Suppressor macrophage treated with lipopolysaccharide for 1 hour (primary cell): ENCODE measurements at places on chromosomes 5 and 9.
A peak's percentile ranks its signal among the peaks of the same experiment; 100 is the strongest.

GRCh38 chr5:164354139-164354751, 848.8 kb downstream of the MAT2B start:
- DNase-seq: peak; percentile 27

DNA sequence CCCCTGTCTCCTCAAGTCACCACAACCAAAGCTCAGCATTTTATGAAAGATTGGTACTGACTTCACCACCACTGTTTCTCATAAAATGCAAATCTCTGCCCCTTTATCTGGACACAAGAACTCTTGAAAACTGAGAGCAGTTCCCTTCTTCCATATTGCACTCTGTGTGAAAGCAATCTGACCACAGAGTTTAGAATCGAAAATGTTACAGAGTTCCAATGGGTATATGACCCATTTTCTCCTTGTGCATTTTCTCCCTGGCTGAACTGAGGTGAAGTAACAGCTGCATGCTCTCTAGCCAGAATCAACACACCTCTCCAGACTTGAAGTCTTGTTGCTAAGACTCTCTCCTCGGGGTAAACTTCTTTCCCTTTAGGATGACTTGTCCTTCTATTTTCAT, 111.0 kb upstream of the PLCXD3 start:
- no peak for DNase-seq

- no peak for DNase-seq
Measured at GRCh38 chr5:101024299-101024698, 121.2 kb upstream of the ST8SIA4 start.

- DNase-seq: peak; percentile 30
Measured at GRCh38 chr9:127004946-127005769, 90.6 kb downstream of the RALGPS1 start.

DNA sequence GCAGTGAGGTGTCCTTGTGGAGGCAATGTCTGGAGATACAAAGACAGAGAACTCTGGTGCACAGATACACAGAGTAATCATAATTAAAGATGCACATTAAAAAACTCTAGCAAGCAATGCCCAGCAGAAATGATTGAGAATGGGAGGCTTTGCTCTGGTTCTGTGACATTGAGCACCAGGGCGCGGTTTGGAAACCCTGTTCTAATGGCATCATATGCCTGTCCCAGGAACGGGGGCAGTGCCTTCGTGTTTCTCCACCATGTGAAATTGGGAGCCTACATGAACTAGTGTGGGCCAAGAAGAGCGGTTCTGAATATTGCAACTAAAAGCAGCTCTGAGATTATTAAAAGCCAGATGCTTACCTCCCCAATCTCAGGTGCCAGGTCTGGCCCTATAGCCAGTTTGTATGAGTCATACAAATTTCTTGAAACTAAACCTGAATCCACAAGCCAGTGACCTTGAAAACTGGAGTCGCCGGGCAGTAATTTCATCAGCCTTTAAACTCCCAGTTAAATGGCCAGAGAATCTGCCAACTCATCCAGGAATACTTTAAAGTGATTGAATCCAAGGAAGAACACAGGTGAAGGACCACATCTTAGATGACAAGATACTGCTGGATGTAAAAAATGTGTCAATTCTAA, 22.2 kb upstream of the CTSL start:
- DNase-seq: no peak

DNA sequence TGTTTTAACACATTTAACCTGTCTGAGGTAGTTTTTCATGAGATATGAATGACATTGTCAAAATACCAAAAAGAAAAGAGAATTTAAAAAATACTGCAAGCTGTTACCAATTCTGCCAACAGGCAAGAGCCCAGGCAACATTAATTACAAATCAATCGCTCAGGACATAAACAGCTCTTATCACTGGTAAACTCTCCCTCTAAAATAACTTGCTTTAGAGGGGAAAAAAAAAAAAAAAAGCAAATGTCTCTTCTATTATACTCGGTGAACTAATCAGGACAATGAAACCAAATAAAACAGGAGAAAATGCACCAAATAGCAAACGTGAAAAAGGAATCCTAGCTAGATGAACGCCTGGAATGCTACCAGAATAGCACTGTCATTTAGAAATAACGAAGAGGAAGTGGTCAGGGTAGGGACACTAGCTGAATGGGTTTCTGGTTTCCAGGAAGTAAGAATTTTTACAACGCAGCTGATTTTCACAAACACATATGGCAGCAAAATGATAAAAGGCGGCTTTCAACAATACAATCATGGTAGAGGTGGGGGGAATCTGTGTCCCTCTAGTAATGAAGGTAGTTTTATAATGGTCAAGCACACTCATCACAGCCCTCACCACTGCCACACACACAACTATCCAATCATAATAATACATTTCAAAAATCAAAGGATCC, 94.9 kb downstream of the DENND1A start:
- peak; percentile 66 for DNase-seq

GRCh38 chr5:144798595-144798994, 627.9 kb downstream of the KCTD16 start:
- no peak for DNase-seq

- DNase-seq: no peak
Measured at GRCh38 chr5:50575740-50576139, 90.7 kb upstream of the PARP8 start.

- DNase-seq: no peak
Measured at GRCh38 chr5:102554728-102555127, 55.9 kb upstream of the SLCO6A1 start.

GRCh38 chr9:98357921-98358535, 102.6 kb upstream of the TBC1D2 start:
- DNase-seq: no peak

- peak; percentile 93 for DNase-seq
Measured at GRCh38 chr9:79610791-79611614, 39.2 kb downstream of the TLE4 start.

DNA sequence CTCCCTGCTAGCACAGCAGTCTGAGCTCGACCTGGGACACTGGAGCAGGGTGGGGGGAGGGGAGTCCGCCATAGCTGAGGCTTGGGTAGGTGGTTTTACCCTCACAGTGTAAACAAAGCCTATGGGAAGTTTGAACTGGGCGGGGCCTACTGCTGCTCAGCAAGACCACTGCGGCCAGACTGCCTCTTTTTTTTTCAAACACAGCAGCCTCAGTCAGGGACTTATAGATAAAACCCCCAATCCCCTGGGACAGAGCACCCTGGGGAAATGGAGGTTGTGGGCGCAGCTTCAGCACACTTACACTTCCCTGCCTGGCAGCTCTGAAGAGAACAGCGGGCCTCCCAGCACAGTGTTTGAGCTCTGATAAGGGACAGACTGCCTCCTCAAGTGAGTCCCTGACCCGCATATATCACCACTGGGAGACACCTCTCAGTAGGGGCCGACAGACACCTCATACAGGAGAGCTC, 151.1 kb upstream of the APC start:
- no peak for DNase-seq

- DNase-seq: no peak
Measured at GRCh38 chr5:160991205-160991604, 139.2 kb upstream of the ATP10B start.

GRCh38 chr5:157165668-157166067, 396 bp downstream of the GARIN3 start:
- no peak for DNase-seq

- DNase-seq: no peak
Measured at GRCh38 chr5:96492459-96493047, 59.5 kb upstream of the PCSK1 start.

GRCh38 chr9:133103183-133103986, 17.7 kb downstream of the RALGDS start:
- DNase-seq: peak; percentile 71

- DNase-seq: no peak
Measured at GRCh38 chr5:138637256-138637655, 62.1 kb upstream of the HSPA9 start.

DNA sequence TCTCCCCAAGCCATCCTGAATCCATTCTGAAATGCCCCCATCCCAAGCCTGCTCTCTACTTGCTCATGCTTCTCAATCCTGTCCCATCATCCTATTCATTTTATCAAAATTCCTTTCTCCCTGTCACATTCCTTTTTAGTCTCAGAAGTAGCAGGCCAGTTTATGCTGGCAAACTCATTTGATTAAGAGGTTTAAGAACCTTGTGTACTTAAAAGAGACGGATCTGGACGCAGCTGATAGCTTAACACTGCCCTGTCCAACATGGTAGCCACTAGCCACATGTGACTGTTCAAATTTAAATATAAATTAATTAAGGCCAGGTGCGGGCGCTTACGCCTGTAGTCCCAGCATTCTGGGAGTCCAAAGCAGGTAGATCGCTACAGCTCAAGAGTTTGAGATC, 5.6 kb upstream of the KCNV2 start:
- no peak for DNase-seq

GRCh38 chr9:127049044-127049443, 73.4 kb downstream of the ANGPTL2 start:
- peak; percentile 85 for DNase-seq
